ENCODE measurements at places on chromosomes 3 and 15.

DNA sequence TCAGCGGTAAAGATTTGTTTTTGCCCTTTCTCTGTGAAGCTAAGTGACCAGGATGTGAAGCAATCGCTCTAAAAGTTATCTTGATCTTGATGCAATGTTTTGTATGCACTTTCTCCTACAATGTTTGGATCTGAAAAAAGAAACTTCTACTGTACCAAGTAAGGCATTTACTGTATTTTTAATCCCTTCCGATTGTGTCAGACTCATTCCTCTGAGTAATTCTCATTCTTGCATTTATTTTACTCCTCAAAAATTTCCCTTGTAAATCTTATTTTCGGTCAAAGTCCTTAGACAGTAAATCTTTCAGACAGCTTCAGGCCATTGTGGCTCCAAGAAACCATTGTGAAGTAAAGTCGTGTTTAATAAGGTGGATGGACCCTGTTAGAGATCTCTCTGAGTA is 141.9 kb downstream of the TP63 start:
- no peak for DNase-seq

DNA sequence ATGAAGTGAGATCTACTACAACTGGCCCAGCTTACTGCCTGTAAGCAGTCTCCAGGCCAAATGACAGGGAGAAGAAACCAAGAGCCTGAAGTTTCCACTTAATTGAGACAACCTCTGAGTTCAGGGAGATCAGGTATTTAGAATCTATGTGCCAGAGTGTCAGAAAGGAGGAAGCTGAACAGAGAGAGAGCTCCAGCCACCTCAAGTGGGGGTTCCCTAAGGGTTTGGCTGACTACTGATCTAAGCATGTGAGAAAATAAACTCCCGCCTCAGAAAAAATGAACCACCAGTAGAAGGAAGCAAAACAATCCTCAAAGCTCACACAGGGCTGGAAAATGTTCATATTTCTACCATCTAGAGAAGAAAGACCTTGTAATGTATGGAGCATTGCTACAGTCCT is 25.0 kb downstream of the ADAM10 start:
- no peak for DNase-seq

GRCh38 chr3:38121832-38122461 is 15.0 kb downstream of the ACAA1 start:
- no peak for DNase-seq

DNA sequence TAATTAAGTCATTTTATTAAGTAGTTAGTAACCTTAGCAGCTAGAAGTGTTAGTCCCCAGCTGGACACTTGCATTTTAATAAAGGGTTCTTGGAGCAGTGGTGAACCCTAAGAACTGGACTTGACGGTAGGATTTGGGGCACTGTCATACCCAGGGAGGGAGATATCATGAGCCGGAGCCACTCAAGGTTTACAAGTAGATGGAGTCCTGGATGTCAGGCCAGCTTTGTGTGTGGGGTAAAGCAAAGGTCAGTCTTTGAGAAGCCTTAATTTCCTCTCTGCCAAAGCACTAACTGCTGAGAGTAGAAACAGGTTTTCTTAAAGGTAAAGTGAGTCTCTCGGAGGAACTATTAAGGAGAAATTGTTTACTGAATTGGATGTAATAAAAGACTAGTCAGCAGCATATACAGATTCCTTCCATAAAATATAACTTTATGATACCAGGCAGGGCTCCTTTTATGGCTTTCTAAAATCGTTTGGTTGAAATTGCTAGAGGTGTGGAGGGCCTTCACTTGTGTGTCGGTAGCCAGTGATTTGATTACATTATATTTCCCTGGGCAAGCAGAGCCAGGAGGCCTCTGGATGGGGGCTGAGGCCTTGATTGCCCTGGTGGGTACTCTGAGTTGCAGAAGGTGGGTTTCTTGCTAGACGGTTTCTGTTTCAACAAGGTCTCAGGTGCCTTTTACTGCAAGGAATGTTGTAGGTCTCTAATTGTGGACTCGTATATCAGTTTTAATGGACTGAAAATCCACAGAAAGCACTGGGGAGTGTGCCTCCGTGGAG is 23.1 kb downstream of the SQOR start:
- no peak for DNase-seq

DNA sequence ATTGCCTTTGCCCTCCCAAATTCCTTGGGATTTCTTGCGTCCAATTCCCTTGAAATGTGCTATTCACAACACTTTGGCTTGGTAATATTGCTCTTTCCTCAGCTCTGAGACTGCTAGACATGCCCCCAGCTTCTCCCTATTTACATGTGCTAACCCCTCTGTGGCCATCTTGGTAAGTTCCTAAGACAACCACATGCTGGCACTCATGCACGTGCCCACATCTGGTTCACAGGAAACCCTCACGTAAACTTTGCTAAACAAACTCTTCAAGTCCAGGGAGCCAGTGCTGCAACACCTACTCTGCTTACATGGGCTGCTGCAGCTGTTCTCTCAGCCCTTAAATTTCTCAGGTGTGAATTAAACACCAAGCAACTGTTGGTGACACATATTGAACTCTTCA is 121.8 kb downstream of the ADAMTSL3 start:
- no peak for DNase-seq

GRCh38 chr3:133799794-133800585 is 5.6 kb upstream of the SRPRB start:
- no peak for DNase-seq

- DNase-seq = no peak
Measured at GRCh38 chr15:69895202-69895601, 202.5 kb downstream of the TLE3 start.

- DNase-seq = no peak
Measured at GRCh38 chr15:84988909-84989644, 7.4 kb downstream of the PDE8A start.

DNA sequence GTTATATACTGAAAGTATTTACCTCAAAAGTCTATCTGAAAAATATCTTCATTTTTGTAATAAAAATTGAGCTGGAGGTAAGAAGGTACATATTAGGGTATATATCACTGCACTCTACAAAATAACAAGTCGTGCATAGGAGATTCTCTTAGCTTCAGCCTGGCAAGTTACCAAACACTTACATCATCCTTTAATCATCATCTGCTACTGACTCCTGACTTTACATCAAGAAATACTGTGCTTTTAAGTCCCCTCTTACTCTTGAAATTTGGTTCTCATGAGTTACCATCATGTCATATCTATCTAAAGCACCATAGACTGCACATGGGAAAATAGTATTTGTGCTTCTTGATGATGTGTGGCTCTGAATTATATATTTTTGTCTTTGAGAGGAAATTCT is 50.8 kb downstream of the LYSMD4 start:
- DNase-seq = no peak
